ENCODE measurements at places on chromosomes 6 and 20.

DNA sequence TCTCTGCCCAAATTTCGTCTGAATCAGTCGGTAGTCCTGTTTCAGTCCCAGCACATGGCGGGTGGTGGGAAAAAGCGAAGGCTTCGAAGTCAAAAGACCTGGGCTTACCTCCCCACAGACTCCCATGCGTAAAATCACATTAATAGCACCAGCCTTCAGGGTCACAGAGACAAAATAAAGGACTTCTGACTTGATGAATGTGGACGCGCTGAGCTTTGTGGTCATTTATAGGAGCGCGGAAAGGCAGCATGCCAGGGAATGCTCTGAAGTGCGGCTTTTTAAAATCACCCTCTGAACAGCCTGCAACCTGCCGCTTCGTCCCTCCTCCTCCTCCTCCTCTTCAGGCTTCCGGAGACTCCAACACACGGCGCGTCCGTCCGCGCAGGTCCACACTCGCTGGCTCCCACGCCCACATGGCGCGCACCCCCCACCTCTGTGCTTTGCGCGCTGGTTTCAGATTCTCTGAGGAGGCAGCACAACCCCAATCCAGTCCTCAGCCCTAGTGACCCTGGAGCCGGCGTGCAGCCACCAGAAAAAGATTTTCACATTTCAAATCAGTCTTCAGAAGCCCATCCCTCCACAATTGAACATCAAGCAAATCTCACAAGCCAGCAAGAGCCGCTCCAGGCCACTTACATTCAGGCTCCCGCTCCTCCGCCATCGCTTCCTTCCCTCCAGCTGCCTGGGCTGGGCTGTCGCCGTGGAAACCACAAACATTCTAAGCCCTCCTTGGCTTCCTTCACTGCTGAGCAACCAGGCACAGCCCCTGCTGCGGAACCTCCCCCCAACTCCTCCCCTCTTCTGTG lies at the start of gene C6orf118:
TSS of gene C6orf118 (minus strand) at position 680 of the 806 bp plus-strand sequence. CDS start at position 661, 19 bp downstream.
- DNase-seq = no peak

DNA sequence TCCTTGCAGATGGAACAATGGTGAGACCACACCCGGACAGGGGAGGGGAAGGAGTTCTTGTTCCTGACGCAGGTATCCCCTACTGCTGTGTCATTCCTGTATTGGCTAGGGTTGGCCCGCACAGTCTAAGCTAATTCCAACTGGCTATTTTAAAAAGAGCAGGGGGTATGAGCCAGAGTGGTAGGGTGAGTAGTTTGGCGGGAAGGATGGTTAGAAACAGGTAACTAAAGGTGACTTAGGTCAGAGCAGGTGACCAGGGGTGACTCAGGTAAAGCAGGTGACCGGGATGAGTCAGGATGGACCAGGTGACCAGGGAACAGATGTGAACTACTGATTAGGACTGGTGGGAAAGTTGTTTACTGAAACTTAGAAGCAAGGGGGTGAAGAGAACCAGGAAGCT lies 58.0 kb downstream of the ZNF292 start:
- no peak for DNase-seq

- DNase-seq = no peak
Measured at GRCh38 chr6:117409863-117410262, 15.9 kb downstream of the ROS1 start.

DNA sequence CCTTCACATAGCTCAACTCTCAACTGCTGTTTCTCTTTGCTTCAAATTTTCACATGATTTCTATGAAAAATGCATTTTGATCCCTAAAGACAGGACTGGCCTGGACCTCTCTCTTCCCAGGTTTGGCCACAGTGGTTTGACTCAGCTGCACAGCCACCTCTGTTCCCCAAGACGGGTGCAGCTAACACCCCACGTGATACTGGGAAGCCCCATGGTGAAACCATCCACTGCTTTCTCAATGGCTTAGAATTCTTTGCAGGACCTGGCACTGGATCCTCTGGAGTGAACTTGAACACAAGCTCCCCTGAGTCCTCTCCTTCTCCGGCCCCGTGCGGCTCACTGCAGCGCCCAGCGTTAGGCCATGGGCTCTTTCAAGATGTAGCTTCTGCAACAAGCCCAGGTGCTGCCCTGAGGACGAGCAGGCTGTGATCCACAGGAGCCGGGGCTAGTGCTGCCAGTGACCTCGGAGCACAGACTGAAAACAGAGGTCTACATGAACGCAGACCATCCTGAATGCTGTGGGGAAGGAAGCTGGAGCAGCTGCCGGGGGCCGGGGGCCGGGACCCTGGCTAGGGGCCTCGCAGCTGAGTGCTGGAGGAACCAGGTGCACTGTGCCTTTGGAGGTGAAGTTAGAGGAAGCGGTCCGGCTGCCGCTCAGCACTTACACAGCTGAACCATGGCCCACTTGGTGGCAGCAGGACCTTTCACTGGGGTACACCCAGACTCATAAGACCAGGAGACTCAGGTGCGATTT lies 58.8 kb upstream of the MPC1 start:
- DNase-seq = no peak

DNA sequence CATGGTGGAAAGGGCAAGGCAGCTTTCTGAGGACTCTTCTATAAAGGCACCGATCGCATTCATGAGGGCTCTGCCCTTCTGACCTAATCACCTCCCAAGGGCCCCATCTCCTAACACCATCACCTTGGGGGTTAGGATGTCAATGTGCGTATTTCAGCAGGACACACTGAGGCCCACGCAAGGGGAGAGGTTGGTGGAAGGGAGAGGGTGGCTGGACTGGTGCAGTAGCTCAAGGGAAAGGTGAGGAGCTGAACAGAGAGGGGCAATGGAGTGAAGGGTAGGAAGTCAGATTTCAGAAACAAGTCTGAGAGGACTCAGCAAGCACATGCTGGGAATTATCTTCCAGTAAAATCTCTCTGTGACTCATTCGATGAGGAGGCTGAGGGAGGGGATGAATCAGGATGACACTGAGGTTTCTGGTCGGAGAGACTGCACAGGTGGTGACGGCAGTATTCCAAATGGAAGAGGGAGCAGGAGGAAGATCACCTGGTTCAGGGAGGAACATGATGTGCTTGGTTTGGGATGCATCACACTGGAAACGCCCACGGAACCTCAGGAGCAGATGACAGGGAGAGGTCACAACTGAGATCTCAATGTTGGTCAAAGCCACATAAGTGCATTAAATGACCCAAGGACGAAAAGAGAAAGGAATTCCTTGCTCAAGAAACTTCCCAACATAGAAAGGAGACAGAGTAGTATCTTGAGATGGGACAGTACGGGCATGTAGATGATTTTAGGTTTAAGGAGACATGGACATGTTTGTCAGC lies 67.1 kb downstream of the TFAP2A start:
- no peak for DNase-seq

- no peak for DNase-seq
Measured at GRCh38 chr6:24923885-24924401, 11.8 kb downstream of the RIPOR2 start.

All from stimulated activated CD8-positive, alpha-beta memory T cell treated with anti-CD3 and anti-CD28 coated beads, Interleukin-7, amount 100 ng/mL, for 48 hours (primary cell).